ENCODE measurements at places on chromosomes 6 and 20. TPM values are rescaled to one million over a fixed set of nuclear protein-coding genes. Genes with fewer than 3 reads are reported as not detected.

- no peak for DNase-seq
Measured at GRCh38 chr6:97459535-97459934, 176.5 kb upstream of the MMS22L start.

- peak; percentile 50 for DNase-seq
Measured at GRCh38 chr6:170434117-170434820, 118.8 kb downstream of the PSMB1 start.

UNC5CL gene
- total RNA-seq: not detected

- peak; percentile 82 for DNase-seq
Measured at GRCh38 chr6:108661430-108661829, 100.7 kb downstream of the FOXO3 start.

SIGLEC1 gene
- total RNA-seq: not detected

ATP9A gene
- total RNA-seq: 22.4 TPM

TMEM74B gene
- total RNA-seq: not detected

PLG gene
- total RNA-seq: not detected

All from IMR-90 (cell line).